ENCODE measurements at places on chromosomes 1 and 21.

GRCh38 chr1:244667797-244668196 lies 14.9 kb downstream of the DESI2 start:
- DNase-seq = no peak

DNA sequence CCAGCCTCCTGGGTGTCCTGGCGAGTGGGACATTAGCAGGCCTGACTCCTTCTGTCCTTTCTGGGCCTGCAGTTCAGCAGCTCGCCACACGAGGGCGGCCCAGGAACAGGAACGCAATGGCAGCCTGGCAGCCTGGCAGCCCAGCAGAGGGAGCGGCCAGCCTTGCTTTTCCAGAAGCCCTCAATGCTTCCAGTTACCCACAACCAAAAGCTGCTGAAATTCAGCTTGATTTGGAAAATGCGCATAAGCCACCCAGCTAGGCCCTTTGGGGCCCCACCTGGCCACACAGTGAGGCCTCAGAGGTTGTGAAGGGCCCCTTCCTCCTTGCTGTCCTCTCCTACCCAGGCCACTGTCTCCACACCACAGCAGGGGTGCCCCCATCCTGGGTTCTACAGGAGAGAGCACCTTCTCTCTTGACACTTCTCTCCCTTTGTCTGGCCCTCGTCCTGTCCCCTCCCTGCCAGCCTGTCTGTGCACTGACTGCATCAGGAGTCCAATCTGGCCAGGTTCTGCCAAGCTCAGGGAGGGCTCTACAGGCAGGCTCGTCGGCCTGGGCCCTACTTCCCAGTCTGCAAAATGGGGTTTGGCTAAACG lies 103.4 kb upstream of the VAMP3 start:
- peak; percentile 68 for DNase-seq

GRCh38 chr1:41902159-41902577 lies 16.6 kb downstream of the HIVEP3 start:
- DNase-seq = no peak

DNA sequence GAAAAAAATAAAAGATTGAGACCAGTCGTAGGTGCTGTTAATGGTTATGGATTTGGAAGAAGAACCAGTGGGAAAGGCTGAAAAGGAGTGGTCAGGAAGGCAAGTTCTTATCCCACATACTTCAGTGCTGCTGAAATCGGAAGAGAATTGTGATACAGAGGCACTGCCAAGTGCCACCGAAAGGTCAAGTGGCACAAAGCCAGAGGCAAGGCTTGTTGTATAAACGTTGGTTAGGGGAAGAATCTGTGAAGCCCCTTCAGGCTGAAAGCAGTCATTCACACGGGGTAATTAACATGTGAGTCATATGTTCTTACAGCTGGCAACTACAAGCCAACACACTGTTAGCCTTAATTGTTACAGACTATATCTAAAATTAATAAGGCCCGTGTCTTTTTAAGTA lies 48.8 kb downstream of the ZBTB40 start:
- no peak for DNase-seq

- peak; percentile 42 for DNase-seq
Observed at GRCh38 chr21:14773777-14774345, 227.7 kb upstream of the SAMSN1 start.

DNA sequence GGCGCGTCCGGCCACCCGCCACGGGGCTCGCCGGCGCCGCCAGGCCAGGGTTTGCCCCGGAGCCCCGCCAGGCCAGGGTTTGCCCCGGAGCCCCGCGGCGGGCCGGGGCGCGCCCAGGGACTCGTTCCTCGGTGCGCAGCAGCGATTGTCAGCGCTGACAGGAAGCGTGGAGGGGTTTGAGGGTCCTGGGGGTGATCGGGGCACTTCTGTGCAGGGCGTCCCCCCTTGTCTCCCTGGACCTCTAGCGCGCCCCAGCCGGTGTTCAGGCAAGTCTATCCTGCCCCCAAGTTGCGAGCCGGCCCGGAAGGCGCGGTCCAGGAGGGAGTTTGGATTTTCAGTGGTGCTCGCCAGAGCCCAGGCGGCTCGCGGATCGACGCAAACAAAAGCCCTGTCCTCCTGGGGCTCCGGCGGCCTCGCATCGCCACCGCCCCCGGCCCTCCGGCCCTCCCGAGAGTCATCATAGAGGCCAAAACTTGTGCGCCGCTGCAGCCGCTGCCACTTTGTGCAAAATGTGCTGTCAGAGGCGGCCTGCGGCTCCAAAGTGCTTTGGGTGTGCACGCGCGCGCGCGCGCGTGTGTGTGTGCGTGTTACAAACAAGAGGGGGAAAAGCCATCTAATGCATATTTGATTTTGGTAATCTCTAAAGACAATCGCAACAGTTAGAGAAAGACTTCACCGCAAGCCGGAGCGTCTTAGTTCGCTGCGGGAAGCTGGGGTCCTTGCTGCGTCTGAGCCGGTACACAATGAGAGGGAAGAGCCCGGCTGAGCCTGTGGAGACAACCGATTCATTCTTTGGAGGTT lies 1.0 kb downstream of the ROR1 start:
- no peak for DNase-seq

DNA sequence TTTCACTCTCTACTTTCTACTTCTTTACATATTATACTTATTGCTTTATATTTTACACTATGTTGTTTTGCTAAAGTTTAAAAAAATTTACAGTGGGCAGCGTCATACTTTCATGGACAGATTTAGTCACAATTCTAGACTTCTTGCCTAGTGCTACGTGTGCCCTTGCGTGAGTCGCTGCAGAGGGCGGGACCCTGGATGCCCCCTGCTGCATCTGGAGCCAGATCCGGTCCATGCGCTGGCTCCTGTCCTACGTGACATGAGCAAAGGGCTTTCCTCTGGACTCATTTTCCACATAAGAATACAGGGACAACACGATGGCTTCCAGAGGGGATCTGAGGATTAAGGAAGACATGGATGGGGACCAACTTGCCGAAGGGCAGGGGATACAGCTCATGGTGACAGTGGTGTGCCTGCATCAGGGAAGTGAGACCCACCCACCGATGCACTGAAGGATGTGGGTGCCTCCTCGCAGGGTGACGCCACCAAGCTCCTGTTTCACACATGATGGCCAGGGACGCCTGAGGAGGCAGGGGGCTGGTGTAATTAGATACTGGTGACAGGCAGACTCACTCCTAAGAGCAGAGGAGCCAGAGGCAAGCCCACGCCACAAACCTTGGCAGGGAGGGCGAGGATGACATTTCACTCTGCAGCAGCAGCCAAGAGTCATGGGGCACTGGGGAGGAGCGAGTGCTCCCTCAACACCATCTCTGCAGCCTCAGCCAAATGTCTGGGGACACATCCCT lies 86.6 kb downstream of the DMRTB1 start:
- no peak for DNase-seq

GRCh38 chr1:14439015-14439414 lies 159.5 kb upstream of the KAZN start:
- no peak for DNase-seq

GRCh38 chr1:84159533-84160240 lies 15.6 kb downstream of the PRKACB start:
- no peak for DNase-seq

DNA sequence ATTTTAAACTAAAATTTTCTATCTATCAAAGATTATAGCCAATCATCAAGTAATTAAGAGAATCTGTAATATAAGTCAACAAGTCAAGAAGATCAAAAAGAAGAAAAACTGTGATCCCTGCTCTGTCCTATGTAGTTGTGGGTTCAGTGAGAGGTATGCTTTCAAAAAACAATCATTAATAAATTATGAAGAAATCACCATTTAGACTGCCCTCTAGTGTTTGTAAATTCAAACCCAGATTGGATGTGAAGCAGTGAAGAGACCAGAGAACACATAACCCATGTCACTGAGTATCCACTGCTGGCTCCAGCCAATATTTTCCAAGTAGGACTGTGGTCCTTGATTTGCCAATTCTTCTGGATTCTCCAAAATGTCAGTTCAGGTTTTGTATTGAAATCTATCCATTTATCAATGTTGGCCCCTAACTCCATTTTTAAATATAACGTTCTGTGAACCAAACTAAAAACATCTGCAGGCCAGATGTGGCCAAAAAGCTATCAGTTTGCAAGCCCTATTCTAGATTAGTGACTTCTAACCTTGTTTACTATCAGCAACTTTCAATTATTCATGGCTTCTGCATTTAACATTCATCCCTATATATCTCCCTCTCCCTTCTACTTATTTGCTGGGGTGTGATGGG lies 467.5 kb upstream of the CXADR start:
- DNase-seq = no peak

GRCh38 chr1:239228451-239228850 lies 157.9 kb upstream of the CHRM3 start:
- DNase-seq = no peak

GRCh38 chr1:116912846-116913245 lies 3.1 kb downstream of the PTGFRN start:
- no peak for DNase-seq

GRCh38 chr1:221454096-221454495 lies 287.8 kb downstream of the DUSP10 start:
- no peak for DNase-seq

- DNase-seq = no peak
Observed at GRCh38 chr21:44483288-44484237, 28.3 kb downstream of the LRRC3 start.

DNA sequence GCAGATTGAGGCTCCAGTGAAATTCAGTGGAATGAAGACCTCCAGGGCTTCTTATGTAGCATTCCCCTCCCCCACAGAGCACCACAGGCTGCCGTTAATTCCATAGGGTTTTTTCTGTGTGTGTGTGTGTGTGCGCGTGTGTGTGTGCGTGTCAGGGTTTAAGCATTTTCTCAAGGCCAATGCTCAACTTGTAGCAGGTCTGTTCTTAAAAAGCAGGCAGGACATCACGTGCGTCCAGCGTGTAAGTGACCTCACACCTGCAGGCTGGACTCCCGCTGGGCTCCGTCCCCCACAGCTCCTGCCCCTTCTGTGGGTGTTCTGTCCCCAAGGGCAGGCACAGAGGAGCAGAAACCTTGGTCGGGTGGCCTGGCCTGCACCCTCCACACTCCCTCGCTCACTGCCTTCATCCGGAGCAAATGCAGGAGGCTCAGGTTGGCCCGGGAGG lies 5.3 kb downstream of the PRDM16 start:
- no peak for DNase-seq

DNA sequence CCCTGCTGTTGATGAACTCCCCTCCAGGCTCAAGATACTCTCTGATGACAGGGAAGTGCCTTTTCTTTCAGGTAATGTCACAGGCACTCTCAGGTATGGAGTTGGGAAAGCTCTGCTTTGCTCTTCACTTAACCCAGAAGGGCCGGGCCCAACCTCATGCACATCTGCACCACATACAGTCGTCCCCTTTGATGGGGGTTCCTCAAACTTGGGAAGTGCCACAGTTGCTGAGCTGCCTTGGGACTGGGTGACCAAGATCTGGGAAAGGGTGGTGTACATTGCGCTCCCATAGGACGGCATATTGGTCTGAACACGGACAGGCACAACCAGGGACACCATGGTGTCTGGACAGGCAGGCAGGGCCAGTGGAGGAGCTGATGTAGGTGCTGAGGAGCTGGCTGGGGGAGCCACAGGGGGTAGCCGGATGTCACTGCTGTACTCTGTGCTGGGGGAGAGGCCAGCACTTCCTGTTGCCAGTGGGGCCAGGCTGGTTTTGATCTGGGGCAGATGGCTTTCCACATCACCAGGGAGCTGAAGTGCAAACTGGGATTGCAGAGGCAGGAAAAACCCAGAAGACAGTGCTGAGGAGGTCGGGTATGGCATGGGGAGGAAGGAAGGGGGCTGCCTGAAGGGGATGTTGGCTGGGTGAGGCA lies 96.2 kb upstream of the EDN2 start:
- peak; percentile 47 for DNase-seq

GRCh38 chr1:226327761-226328162 lies 18.8 kb upstream of the LIN9 start:
- no peak for DNase-seq

DNA sequence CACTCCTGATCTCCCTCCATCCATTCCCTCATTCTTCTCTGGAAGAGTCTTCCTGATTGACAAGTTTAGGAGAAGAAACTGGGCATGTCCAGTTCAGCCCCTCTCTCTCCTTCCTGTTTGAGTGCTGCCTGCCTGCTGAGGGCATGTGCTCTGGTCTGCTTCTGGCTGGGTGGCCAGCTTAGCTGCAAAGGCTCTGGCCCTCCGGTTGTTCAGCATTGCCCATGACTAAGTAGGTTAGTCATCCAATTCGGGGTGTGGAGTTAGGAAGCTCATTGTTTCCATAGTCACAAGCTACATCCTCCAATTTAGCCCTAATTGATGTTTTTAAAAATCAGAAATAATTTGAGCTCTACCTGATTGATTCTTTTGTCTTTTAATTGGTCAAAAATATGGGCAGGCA lies 25.6 kb upstream of the PLA2G2E start:
- no peak for DNase-seq

DNA sequence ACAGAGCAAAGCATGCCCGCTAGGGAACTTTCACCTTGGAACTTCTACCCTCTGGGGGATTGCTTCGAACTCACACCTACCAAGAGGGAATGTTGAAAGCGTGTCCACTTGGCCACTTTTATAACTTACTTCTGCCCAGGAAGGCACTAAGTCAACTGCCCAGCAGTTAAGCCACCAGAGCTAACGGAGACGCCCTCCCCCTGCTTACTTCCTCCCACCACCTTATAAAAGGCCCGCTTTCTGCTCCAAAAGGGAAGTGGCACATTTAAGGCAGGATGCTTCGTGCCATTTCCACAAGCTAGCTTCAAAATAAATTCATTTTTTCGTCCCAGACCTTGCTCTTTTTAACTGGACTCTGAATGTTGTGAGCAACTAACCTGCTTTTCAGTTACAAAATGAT lies 3.2 kb upstream of the AK2 start:
- DNase-seq = peak; percentile 61

- peak; percentile 29 for DNase-seq
Observed at GRCh38 chr1:6601049-6601922, 1.4 kb downstream of the KLHL21 start.

DNA sequence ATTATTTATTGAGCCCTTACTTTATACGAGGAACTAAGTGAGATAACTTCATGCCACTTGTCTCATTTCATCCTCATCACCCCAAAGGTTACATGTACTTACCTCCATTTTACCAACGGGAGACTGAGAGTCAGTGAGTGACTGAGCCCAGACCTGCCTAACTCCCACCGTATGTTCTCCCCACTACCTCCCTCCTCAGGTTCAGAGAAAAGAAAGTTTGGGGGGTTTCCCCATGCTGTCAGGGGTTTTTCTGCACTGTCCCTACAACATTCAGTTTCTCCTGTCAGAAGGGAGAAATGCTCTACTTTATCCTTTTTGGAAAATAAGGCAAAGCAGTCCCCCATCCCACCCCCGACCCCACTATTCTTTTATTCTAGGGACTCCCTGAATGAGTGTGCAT lies 32.9 kb downstream of the FAM78B start:
- no peak for DNase-seq

DNA sequence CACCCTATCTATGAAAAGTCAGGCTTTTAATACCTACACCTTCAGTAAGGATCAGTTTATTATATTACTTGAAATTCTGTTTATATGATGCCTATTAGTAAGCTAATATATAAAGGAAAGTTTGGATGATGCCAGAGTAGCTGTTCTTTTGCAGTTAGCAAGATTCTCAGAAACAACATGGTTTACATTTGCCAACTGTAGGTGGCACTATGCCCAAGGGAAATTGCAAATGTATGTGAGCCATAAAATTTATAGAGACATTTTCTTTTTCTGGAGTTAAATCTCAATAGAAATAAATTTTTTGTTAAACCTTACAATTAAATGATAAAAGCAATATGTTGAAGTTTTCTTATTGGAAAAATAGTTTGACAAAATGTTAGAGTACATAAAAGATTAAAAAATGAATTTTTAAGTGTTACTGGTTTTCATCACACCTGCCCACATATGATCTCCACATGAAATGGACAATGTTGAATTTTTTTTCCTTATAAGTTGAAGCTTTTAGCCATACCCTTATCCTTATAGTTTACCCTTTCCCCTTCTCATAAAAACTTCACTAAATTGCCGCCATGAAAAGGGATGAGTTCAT lies 32.1 kb upstream of the EPHX4 start:
- DNase-seq = no peak
